ENCODE measurements at places on chromosomes 7 and 10.

GRCh38 chr7:150715738-150716137, 675 bp upstream of the GIMAP1 start:
- no peak for DNase-seq

GRCh38 chr10:78914502-78915189, 154.1 kb upstream of the ZMIZ1 start:
- no peak for DNase-seq

- DNase-seq, result no peak
Observed at GRCh38 chr10:79159141-79159651, 90.4 kb downstream of the ZMIZ1 start.

- no peak for DNase-seq
Observed at GRCh38 chr10:1716839-1717238, 20.5 kb downstream of the ADARB2 start.

DNA sequence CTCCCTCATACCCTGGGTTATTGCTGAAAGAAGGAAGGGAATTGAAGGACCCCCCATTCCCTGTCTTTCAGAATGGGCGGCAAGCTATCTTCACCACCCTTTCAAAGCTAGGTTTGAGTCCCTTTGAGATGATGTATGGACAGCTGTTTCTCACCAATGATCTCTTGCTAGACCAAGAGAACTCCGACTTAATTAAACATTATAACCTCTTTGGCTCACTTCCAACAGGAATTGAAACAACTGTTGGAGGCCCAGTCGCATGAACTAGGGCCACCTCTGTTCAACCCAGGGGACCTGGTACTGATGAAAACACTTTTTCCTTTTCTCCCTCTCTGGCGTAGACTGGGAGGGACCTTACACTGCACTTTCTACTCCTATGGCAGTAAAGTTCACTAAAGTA, 110.6 kb downstream of the ITGB8 start:
- no peak for DNase-seq

GRCh38 chr10:2772816-2773631, 294.3 kb upstream of the PFKP start:
- no peak for DNase-seq

DNA sequence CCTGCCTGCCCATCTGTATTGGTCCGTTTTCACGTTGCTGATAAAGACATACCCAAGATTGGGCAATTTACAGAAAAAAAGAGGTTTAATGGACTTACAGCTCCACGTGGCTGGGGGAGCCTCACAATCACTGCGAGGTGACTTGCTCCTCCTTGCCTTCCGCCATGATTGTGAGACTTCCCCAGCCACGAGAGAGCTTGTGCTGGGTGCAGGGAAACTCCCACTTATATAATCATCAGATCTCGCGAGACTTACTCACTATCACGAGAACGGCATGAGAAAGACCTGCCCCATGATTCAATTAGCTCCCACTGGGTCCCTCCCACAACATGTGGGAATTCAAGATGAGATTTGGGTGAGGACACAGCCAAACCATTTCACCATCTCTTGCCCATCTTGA, 111.8 kb downstream of the MYL10 start:
- no peak for DNase-seq

GRCh38 chr10:110009736-110010475, 2.1 kb downstream of the ADD3 start:
- DNase-seq, result no peak

- DNase-seq, result no peak
Observed at GRCh38 chr10:7111561-7111960, 299.3 kb downstream of the SFMBT2 start.

- DNase-seq, result no peak
Observed at GRCh38 chr10:106508950-106509349, 655.6 kb downstream of the SORCS1 start.

DNA sequence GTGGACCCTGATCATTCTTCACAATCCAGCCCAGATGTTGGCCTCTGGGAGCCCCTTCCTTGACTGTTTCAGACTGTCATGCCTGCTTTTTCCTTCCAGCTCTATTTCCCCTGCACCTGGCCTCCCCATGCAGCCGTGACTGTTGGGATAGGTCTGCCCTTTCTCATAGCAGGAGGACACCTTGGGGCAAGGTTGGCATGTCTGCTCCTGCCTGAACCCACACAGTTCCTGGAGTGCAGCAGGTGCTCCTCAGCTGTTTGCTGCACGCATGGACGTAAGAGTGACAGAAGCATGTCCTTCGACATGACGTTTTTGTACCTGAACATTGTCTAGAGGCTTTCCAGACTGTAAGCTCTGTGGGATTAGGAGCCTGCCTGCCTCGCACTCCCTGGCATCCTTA, 24.0 kb downstream of the POR start:
- no peak for DNase-seq

DNA sequence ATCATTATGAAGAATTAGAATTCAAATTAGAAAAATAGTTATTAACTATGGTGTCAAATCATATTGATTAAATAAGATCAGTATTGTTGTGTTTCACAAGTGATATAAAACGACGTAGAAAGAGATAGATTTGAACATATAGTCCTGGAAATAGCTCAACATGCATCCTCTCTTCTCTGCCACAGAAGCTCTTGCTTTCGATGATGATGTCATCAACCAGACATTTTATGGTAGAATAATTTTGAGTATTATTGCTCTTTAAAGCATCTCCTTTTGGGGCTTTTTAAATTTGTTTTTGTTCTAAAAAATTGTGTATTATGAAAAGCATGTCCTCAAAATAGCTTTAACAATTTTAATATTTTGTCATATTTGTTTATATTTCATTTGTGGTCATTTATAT, 95.0 kb downstream of the DGKB start:
- DNase-seq, result no peak
